ENCODE measurements at places on chromosomes 5 and 9.

- DNase-seq = peak; percentile 21
These were observed 77.6 kb downstream of the UGCG start for GRCh38 chr9:111974092-111974681.

DNA sequence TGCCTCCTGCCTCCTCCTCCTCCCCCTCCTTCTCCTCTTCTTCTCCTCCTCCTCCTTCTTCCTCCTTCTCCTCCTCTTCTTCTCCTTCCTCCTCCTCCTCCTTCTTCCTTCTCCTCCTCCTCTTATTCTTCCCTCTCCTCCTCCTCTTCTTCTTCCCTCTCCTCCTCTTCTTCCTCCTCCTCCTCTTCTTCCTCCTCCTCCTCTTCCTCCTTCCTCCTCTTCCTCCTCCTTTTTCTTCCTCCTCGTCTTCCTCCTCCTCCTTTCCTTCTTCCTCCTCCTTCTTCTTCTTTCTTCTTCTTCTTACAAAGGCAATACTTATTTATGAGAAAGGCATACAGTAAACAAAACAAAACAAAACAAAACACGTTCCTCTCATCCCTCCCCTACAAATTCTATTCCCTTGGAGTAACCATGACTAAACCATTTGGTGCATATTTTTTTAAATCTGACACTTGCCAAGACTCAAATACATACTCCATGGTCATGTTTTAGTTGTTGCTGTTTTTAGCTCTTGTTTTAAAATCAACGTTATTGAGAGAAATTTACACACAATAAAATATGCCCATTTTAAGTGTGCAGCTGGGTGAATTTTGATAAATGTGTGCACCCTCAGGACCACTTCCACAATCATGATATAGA is 135.6 kb downstream of the FOXD1 start:
- no peak for DNase-seq

DNA sequence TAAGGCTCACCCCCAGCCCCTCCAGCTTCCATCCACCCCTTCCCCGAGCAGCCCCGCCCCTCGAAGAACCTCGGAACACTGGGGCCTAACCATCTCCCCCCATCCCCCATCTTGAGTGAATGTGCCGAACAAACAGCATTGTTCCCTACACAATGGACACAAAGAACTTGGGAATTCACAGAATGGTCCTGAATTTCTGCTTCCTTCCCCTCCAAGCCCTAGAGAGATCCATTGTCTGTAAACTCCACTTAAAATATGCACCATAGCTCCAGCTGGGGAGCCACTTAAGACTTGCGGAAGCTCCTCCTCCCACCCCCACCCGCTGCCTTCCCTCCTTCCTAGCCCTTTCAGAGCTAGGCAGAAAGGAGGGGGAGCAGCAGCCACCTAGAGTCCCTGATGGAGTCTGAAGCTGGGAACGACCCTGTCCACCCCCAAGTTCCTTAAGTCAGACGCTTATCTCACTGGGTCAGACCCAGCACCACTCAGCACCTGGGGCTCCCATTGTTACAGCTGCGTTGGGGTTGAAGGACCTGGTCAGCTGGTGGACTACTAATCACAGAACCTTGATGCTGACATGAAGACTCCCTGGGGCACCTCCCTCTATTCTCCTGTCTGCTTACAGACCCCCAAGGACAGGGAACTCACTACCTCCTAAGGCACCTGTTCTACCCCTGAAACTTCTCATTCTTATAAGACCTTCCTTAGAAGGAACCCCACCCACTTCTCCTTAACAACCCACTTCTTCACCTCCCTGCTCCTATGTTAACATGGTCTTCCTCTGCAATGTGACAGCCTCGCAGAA is 61.4 kb downstream of the PCDH1 start:
- DNase-seq = no peak

GRCh38 chr5:90615355-90615754 is 56.8 kb downstream of the ADGRV1 start:
- DNase-seq = no peak

GRCh38 chr9:112028242-112029221 is 131.9 kb downstream of the UGCG start:
- DNase-seq = no peak
